ENCODE measurements at places on chromosomes 7 and 10.

DNA sequence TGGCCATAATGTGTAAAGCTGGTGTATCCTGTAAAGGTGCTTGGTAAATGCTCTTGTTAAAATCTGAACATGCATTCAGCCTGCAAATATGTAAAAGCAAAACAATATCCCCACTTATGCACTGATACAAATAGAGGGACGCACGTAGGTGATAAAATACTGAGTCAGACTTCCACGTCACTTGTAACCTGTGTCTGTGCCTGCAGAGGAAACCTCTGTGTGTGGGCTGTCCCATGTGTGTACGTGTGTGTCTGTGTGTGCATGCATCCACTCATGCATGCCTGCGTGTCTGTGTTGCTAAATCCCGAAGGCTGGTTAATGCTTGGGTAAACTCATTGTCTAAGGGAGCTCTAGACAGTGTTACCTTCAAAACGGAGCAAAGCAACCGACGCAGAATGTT, 68.9 kb downstream of the KLF6 start:
- DNase-seq: no peak

DNA sequence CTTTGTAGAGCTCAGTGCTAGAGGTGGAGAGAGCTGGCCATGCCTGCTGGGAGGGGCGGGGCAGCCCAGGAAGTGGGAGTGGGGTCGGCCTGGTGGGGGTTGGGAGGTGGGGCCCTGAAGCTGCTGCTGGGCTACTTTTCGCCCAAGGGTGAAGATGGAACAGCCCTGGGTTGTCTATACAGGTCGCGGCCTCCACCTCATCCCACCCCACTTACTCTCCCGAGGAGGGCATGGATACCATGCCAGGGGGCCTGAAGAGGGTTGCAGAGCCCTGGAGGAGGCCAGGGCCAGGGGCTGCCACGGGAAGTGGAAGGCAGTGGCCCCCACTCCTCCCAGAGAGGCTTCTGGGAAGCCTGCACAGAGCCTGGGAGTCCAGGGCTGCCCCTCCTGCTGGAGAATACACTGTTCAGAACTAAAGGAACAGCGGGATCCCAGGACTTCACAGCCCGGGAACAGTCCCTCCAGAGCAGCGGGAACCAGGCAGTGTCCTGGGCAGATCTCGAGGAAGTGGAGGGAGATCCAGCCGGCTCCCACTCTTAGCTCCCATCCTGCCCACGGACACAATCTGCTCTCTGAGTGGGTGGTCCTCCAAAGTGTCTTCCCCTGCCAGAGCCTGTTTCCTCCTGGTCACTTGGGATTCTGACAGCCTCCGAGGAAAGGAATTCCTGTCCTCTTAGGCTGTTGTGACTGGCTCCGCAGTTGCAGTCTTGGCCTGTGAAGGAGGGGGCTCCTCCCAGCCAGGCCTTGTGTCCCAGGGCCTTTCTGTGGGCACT, 23.5 kb downstream of the MAT1A start:
- no peak for DNase-seq

- no peak for DNase-seq
Observed at GRCh38 chr7:15821484-15822427, 135.3 kb upstream of the MEOX2 start.

DNA sequence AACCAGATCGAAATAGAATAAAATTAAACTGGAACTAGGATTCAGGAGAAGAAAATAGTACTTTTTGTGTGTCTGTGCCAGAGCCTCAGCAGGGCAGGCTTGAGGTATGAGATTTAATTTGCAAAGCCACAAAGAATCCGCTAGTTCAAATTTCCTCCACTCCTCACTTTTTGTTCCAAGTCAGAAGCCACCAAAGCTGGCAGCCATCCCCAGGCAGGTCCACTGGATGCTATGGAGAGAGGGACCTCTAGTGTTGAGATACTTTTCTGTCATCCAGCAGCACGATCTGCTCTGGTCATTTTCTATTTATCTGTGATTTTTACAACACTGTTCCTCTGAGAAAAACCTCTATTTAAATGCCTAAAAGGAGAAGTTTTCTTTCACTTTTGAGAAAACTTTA, 147.9 kb upstream of the FRMD4A start:
- DNase-seq: no peak

- no peak for DNase-seq
Observed at GRCh38 chr10:90319188-90319914, 538.5 kb downstream of the HTR7 start.

- no peak for DNase-seq
Observed at GRCh38 chr10:103502849-103503660, 9.6 kb downstream of the NEURL1 start.

DNA sequence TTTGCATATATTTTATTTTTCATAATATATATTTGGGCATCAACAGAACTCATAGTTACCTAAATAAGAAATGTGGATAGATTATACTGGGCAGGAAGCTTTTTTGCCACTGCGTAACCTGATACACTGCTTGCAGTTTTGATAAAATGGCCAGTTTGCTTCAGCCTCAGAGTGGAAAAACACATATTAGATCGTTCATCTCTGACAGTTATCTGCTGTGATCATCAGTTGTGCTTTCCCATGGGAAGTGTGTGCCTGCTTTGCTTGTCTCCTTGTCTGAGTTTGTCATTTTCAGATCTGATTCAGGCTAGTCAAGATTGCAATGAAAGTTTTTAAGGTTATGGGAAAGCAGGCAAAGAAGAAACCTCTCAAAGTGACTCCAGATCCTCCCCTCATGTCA, 54.0 kb downstream of the ADAM12 start:
- DNase-seq: no peak

DNA sequence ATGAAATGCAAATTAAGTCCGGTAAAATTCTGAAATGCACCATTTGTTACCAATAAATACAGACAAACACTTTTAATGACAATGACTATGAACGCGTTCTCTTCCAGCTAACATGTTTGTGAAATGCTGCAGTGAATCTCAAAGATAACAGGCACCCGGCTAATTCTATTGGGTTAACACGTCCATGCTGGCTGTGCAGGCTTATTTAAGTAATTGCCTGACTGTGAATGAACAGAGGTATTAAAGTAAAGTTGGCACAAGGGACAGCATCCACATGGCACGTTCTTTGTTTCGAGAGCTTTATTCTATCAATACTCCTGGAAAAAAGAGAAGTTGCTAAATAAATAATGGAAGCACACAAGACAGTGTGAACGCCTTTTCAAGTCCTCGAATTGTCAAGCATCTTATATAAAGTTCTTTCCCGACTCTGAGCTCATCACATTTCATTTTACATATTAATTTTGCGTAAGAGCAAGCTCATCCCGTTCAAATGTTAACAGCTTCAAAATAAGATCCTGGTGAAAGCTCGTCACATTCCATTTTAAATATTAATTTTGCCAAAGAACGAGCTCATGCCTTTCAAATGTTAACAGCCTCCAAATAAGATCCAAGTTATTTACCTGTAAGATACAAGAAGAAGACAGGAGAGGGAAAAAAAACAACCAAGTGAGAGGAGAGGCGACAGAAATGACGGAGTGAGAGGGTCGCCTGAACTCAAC, 111.3 kb upstream of the RHEB start:
- no peak for DNase-seq

- no peak for DNase-seq
Observed at GRCh38 chr10:88735661-88736060, 24.2 kb upstream of the LIPN start.

GRCh38 chr10:73762915-73763314, 18.7 kb downstream of the SEC24C start:
- DNase-seq: no peak

- DNase-seq: no peak
Observed at GRCh38 chr10:17240616-17241015, 12.6 kb downstream of the VIM start.

DNA sequence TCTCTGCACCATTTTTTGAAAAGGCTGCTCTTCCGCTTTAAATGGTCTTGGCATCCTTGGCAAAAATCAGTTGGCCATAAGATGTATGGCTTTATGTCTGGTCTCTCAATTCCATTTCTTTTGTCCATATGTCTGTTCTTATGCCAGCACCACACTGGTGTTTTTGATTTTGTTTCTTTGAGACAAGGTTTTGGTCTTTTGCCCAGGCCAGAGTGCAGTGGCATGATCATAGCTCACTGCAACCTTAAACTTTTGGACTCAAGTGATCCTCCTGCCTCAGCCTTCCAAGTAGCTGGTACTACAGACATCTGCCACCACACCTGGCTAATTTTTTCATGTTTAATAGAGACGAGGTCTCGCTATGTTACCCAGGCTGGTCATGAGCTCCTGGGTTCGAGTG, 48.5 kb downstream of the ANLN start:
- no peak for DNase-seq

DNA sequence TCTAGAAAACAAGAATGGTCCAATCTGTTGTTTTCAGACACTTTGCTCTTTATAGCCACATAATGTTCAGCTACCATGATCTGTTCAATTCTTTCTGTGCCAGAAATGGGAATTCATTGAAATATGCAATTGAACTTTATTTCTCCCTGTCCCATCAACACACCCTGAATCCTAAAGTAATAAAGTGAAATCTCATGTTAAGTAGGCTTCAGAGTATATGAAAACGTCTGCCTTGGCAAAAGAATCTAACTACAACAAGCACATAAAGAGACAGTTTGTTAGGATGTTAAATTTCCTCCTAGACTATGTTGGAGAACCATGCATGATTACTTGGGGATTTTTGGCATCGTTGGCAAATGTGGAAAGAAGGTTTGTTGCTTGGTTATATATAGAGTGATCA, 722.7 kb downstream of the XPNPEP1 start:
- no peak for DNase-seq

DNA sequence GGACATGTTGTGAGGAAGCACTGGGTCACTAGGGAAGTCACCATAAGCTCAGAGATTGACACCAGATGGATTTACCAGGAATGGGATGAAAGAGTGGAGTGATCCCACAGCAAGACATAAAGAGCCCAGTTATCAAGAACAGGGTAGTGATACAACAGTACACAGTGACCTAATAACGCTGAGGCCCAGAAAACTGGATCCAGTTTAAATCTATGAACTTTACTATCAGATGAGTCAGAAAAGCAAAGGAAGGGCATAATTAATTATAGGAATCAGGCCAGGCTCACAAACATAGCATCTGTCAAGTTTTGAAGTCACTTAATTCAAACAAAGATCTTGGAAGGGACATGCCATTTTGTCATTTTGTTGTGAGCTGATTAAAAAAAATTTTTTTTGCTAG, 73.5 kb downstream of the LRRN3 start:
- DNase-seq: no peak

- DNase-seq: no peak
Observed at GRCh38 chr7:108132551-108133265, 2.5 kb upstream of the LAMB4 start.

GRCh38 chr7:106965108-106965507, 79.4 kb upstream of the PRKAR2B start:
- DNase-seq: no peak

DNA sequence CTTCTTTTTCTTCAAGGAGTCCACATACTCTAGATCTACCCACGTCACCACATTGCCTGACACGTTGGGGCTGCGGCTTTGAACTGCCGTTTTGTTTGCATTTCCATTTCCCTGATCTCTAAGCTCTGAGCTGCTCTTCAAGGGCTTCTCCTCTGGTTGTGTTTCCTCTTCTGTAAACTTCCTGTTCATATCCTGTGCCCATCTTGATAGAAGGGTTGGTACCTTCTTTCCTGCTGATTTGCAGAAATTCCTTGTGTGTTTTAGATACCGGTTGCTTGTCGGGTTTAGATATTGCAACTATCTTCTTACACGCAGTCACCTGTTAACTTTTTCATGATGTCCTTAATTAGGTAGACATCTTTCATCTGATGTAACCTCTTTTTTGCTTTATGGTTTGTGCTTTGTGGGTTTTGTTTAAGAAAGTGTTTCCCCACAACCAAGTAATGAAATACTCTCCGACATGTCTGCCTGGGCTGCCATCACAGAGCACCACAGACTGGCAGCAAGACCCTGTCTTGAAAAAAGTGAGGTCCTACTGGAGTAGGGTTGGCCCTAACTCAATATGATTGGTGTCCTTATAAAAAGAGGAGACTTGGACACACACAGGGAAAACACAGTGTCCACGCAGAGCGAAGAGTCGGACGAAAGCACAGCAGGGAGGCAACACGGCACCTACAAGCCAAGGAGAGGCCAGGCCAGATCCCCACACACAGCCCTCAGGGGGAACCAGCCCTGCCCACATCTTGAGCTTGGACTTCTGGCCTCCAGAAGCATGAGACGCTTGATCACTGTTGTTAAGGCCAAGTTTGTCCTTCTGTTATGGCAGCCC, 99.1 kb upstream of the PDGFA start:
- peak; percentile 50 for DNase-seq

- DNase-seq: no peak
Observed at GRCh38 chr7:43590862-43591557, 8.1 kb downstream of the STK17A start.

GRCh38 chr7:140485500-140486265, 6.4 kb upstream of the MKRN1 start:
- no peak for DNase-seq

DNA sequence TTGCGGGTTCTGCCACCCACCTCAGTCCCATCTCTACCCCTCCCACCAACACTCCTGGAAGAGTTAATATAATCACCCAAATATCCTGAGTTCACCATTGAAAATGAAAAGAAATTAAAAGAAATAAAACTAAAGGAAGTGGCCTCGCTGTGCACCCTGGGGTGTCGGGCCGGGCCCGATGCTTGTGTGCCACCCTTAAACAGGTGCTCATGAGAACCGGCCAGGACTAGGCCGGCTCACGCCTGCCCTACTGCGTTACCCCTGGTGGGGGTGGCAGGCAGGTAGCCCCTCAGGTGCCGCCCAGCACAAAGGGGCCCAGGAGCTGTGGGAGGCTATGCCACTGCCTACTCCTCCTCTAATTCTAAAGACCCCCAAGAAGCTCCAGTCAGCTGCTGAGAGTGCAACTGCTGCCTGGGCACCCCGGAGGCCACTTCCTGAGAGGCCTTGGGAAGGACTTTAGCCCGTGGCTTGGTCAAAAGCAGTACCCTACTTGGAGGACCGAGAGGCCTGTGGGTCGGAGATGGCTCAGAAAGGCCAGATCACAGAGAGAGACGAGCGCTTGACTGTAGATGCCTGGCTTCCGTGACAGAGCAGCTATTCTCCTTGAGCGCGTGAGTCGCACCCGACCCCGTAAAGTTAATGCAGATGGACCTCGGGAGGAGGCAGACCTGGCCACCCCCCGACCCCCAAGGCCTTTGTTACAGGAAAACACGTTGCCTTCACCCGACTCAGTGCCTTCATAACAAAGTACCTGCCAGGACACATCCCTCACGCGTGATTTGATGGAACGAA, 51.0 kb upstream of the PPP2R2D start:
- no peak for DNase-seq

GRCh38 chr10:623477-624311, 65.8 kb downstream of the DIP2C start:
- no peak for DNase-seq

- DNase-seq: no peak
Observed at GRCh38 chr10:47053081-47053798, 142.0 kb downstream of the PTPN20 start.

GRCh38 chr10:30172673-30173072, 113.3 kb upstream of the JCAD start:
- no peak for DNase-seq

Data from stimulated activated CD8-positive, alpha-beta memory T cell treated with anti-CD3 and anti-CD28 coated beads, Interleukin-15, amount 100 ng/mL, for 4 hours (primary cell).